ENCODE measurements at places on chromosomes 2 and 18.

- no peak for DNase-seq
Measured at GRCh38 chr18:62277045-62277444, 48.1 kb upstream of the TNFRSF11A start.

GRCh38 chr2:170827841-170828532 is 11.3 kb downstream of the GAD1 start:
- DNase-seq = no peak

- DNase-seq = no peak
Measured at GRCh38 chr2:19864381-19864780, 37.4 kb downstream of the TTC32 start.

- no peak for DNase-seq
Measured at GRCh38 chr2:104606056-104606455, 247.9 kb upstream of the POU3F3 start.

DNA sequence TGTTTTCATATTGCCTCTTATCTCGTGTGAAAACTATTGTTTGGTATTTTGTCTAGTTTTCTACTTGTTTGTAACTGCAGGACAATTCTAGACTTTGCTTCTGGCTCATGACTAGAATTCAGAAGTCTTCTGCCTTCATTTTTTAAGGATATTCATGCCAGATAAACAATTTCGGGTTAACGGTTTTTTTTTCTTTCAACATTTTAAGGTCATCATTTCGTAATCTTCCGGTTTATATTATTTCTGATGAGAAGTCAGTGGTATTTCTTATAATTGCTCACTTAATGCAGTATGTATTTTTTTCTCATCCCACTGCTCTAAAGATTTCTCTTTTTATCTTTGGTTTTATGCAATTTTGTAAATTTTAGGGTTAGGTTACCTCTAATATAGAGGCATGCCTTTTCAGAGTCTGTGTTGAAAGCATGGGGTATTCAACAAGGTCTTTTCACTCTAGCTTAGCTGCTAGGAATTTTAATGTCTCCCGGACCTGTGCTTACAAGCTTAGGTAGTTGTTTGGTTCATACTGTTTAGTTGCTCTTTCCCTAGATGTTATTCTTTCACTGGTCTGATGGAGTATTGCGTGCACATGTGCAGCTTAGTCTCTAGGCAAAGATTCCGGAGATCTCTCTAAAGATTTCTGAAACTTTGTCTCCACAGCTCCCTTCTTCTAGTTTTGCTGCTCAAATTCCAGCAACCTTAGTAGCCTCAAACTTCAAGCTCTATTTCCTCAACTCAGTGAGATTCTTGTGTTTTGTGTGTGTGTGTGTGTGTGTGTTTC is 198.1 kb downstream of the MCFD2 start:
- DNase-seq = no peak

DNA sequence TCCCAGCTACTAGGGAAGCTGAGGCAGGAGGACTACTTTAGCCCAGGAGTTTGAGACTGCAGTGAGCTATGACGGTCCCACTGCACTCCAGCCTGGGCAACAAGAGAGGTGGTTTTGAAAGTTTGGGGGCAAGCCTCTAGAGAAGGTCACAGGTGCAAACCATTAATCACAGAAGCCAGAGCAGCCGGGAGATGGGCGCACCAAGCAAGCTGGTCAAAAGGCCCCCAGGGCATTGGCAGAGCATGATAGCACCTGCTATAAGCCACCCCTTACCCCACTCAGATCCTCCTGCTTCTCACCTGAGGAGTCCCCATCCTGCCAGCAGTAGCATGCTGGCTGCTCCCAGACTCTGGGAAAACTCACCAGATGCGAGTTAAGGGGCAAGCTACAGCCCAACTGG is 116.1 kb upstream of the RAB12 start:
- DNase-seq = no peak

- no peak for DNase-seq
Measured at GRCh38 chr2:137156221-137156844, 391.0 kb downstream of the THSD7B start.

DNA sequence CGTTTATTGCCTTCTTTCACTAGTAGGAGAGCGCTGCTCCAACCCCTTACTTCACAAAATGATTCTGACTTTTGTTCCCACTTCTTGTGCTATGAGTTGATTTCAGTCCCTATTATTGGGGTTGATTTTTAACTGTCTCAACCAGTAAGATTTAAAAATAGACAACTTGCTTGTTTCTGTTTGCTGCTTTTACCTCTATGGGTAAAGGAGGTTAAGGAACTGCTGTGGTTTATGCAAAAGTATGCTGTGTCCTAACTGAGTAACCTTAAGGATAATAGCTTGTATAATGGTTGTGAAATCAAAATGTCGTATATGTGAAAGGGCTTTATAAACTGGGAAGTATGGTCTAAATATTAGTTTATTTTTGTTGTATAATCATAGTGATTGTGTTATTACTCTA is 22.6 kb downstream of the ALMS1 start:
- no peak for DNase-seq

DNA sequence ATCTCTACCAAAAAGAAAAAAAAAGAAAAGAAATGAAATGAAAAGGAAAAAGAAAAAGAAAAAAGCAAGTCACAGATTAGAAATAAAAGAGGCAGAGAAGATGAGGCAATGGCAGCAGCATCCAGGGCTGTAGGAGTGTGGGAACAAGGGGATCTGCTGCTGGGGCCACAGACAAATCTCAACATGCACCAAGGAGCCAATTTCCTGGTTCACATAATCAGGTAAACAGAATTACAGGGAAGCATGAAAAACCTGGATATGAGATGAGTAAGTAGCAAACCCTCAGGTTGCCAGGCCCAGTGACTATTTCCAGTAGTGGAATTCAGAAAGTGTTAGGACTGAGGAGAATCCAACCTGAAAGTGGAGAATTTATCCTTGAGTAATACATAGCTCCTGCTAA is 77.4 kb upstream of the ARHGAP28 start:
- DNase-seq = no peak

- DNase-seq = no peak
Measured at GRCh38 chr18:4581966-4582365, 126.9 kb upstream of the DLGAP1 start.

GRCh38 chr2:30040147-30040546 is 106.7 kb upstream of the YPEL5 start:
- DNase-seq = no peak

DNA sequence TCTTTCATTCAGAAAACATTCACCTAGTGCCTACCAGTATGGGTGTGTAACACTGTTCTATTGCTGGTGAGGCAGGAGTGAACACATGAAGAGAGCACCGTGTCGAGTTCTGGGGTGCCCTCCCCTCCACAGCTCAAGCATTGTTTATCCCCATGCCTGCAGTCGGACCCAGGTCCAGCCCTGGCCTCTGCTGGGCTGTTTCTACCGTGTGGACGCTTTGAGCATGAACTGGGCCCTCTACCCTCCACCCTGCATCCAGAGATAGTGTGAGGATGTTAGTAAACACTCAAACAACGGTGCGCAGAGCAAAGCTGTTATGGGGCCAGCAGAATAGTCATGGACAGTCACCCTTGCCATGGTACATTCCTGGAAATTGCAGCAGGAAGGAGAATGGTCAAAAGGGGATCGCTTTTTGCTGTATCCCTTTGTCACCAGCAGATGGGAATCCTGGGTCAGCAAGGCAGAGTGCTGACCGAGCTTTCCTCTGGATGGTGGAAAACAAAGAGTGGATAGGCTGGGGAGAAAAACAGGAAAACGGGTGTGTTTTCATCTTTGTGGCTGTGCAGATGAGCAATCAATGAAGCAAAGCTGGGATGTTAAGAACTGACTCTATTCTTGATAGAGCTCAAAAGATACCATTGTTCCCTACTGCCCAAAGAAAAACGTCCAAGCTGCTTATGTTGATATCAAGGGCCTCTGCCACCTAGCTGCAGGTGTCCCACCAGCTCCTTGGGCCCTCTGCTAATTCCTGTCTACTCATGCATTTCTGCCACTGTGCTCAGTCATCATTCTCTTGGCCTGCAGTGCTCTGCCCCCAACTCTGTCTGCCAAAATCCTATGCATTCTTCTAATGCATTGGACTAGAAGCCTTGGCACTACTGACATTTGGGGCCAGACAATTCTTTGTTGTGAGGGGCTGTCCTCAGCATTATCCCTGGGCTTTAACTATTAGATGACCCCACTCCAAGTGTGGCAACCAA is 38.7 kb downstream of the REEP1 start:
- DNase-seq = peak; percentile 24

GRCh38 chr2:196333397-196333796 is 162.0 kb upstream of the STK17B start:
- DNase-seq = no peak

- no peak for DNase-seq
Measured at GRCh38 chr18:11412811-11413210, 196.6 kb upstream of the SLC35G4 start.

GRCh38 chr2:139403948-139404347 is 623.8 kb upstream of the NXPH2 start:
- DNase-seq = no peak

DNA sequence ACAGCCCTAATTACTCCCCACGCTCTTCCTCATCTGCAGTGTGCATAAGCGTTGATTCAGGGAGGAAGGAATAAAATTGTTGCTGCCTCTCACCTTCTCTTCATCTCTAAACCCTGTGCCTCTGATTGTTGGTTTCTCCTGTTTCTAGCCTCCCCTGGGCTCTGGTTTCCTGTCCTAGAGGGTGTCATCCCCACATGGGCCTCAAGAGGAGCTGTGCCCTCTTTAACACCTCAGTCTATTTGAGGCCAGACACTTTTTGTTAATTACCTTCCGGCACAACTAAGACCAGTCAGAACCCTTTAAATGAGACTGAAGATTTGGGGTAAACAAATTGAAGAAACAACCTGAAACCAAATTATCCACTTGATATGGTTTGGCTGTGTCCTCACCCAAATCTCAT is 9.7 kb downstream of the CTAGE1 start:
- no peak for DNase-seq

DNA sequence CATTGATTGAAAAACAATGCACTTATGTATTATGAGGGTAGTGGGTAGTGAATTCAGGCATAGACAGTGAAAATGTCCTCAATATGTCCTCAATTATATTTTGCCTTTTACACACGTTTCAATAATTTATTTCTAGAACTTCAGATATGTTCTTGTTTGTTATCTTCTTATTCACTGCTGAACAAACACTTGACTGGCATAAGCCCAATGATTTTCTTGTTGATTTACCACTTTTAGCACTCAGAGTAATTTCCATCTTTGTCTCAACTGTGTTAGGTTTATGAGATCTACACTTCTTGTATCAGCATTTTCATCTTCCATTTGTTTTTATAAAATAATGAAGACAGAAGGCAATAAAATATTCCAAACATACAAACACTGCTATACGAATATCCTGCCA is 61.8 kb upstream of the DCC start:
- DNase-seq = no peak

DNA sequence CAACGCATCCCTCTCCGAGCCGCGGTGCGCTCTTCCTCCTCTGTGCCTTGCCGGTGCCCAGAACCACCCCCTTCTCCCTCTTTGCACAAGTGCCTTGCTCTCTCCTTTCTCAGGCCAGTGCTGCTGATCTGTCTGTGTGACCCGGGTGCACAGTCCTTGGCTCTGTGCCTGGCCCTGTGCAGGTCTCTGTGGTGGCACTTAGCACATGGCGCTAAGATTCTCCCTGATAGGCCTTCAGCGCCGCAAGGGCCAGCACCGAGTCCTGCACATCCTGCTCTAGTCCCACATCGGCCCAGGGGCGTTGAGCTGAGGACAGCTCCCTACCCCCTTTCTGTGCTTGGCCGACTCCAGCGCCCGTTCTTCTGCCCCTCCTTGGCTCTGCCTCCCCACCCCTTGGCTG is 136.1 kb downstream of the NEDD4L start:
- no peak for DNase-seq

DNA sequence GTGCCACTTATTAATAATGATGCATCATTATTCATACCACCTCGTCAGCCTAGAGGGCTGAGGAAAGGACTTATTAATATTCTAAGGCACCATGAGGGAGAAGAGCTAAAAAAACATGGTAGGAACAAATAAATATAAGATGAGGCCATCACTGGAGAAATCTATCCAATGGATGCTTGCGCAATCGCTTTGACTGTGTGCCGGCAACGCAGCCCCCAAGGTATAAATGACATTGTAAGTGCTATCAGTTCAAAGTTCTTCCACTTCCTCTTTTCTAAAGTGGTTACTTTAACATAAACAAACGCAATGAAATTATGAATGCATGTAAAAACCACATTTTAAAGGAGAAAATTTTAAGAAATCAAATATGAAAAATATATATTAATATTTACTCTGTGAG is 164.6 kb downstream of the EIPR1 start:
- DNase-seq = no peak

DNA sequence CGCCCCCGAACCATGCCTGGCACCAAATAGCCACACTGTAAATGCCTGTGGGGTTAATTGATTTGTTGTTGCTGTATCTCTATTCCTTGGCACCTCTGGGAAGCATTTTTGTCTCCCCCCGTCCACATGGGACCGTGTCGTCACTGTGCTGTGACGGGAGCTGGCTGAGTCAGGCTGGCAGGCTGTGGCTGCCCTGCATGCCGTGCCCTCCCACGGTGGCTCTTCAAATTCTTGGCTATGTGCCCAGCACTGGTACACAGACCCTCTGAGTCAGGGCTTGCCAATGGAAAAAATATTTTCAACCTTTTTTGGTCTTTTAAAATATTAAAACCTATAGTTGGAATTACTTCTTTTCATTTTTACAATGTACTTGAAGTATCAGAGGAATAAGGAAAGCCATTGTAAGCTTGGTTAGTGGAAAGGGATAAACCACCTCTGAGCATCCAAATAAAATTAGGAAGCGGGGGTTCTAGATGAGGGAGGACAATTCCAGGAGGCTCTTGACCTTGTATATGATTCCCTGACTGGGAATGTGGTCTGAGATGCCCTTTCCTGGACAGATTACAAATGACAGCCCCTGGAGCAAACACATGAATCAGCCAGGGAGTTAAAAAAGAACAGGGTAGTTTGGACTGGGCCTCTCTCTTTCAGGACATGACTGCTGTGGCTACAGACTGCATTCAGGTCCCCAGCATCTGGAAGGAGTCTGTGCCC is 59.4 kb downstream of the DGKD start:
- peak; percentile 38 for DNase-seq

DNA sequence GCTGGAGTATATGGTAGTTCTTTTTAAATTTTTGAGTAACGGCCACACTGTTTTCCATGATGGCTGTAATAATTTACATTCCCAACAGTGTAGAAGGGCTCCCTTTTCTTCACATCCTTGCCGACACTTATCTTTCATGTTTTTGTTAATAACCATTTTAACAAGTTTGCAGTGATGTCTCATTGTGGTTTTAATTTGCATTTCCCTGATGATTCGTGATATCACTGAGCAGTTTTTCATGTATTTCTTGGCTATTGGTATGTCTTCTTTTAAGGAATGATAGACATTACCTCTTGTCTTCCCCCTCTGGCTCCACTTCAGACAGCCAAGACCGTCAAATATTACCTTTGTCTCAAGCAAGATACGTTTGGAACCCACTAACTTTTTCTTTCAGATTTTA is 371.1 kb upstream of the NRP2 start:
- DNase-seq = no peak

Measured in RKO (cell line).